ENCODE measurements at places on chromosomes 1 and 21.
A peak's percentile ranks its signal among the peaks of the same experiment; 100 is the strongest.

DNA sequence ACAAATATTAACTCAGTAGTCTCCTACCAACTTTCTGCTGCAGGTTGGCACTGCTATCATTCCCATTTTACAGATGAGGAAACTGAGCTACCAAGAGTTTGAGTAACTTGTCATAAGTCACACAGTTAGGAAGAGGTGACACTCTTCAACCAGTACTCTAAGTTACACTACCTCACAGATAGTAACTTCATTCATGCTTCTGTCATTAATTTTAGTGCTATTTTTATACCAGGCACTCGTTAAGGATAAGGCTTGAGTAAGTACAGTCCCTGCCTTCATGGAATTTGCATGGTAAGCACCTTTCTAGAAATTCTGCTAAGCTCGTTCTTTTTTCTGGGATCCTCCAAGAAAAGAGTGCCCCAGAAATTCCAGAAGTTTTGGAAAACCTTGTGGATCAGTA lies 78.7 kb downstream of the ZP4 start:
- no peak for DNase-seq

DNA sequence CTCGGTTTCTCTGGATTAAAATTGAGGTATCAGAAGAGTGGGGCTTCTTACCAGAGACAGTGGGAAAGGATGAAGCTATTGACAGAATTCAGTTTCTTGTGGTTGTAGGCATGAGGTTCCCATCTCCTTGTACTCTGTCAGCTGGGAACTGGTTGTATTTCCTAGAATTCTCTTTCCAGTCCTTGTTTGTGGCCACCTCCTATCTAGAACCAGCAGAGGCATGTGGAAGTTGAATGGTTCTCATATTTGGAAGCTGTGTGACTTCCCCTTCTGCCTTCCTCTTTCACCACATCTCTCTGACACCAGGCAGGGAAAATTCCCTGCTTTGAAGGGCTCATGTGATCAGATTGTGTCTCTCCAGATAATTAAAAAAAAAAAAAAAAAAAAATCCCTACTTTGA lies 457.7 kb upstream of the ADAMTS5 start:
- DNase-seq, result no peak

- no peak for DNase-seq
Measured at GRCh38 chr1:200211157-200211556, 183.6 kb downstream of the NR5A2 start.

DNA sequence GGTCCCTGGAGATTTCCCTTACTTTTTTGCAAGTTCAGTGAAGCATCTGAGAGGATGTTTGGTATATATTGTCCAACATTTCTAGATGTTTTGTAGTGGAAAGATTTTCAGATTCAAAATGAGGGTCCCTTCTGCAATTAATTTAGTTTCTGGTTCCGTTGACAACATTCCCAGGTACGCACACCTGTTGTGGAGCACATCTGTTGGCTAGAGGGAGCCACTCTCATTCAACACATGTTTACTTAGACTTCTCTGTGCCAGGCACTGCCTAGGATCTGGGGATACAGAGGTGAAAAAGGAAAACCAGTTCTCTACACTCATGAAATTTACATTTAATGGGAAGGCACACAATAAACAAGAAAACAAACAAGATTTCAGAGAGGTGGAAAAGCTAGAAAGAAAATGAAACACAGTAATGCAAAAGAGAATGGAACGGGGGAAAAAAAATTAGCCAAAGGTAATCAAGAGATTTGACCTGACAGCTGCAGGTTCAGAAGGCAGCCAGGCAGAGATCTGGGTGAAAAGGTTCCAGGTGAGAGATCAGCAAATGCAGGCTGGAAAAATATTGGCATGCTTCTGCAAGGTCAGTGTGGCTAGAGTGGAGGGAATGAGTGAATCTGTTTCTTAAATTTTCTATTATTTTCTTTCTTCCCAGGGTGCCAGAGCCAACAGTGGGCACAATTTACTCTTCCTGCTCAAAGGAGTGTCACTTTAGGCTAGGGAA lies 48.4 kb upstream of the KAZN start:
- DNase-seq, result no peak

DNA sequence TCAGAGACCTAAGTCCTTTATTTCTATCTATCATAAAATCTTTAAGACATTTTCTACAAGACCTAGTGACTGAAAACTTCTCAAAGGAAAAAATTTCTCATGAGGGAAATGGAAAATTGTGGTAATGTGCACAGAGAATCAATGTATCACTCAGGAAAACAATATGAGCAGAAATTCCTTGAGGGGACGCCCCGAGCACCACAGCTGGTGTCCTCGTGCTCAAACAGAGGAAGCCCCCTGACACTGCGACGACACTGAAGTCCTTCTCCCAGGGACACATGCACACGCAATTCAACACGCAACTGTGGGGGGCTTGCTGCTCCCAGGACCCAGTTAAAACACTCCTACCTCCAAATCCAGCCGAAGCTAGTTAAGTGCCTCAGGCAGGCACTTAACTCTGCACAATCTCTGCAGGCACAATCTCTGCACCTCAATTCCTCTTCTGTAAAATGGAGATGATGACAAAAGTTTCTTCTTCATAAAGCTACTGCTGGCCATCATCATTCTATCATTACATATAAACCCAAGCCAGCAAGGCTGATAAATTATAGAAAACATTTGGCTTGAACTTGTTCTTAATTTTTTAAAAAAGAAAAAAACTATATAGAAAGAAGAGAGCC lies 16.0 kb downstream of the ZBTB17 start:
- no peak for DNase-seq

GRCh38 chr1:230291731-230292620 lies 134.2 kb downstream of the PGBD5 start:
- no peak for DNase-seq

DNA sequence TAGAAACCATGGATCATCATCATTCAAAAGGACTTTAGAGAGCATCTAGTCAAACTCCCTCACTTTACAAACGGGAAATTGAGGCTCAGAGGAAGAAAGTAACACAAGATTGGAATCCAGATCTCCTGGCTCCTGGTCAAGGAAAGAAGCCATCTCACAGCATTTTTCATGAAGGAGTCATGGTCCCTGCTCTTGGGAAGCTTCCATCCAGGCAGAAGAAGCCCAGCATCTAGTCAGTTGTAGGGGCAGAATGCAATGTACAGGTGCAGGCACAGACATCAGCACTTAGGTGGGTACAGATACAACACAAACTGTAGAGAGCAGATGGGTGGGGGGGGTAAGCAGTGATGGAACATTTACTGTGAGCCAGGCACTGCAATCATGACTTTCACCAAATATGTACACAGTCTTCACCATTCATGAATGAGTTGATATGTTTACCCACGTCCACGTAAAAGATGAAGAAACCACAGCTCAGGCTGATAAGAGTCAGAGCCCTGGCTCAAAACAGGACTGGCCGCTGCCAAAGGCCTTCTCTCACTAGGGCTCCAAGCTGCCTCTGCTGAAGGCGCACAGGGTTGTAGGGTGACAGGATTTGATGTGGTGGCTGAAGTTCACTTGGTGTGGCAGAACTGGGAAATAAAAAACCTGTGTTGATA lies 44.0 kb downstream of the OPTC start:
- DNase-seq, result no peak

GRCh38 chr1:194174528-194174927 lies 988.1 kb upstream of the B3GALT2 start:
- DNase-seq, result no peak

GRCh38 chr1:217076902-217077301 lies 353.7 kb upstream of the ESRRG start:
- no peak for DNase-seq

- DNase-seq, result no peak
Measured at GRCh38 chr21:18477043-18477442, 73.5 kb upstream of the TMPRSS15 start.

GRCh38 chr1:7329868-7330615 lies 441.1 kb upstream of the VAMP3 start:
- DNase-seq, result no peak

DNA sequence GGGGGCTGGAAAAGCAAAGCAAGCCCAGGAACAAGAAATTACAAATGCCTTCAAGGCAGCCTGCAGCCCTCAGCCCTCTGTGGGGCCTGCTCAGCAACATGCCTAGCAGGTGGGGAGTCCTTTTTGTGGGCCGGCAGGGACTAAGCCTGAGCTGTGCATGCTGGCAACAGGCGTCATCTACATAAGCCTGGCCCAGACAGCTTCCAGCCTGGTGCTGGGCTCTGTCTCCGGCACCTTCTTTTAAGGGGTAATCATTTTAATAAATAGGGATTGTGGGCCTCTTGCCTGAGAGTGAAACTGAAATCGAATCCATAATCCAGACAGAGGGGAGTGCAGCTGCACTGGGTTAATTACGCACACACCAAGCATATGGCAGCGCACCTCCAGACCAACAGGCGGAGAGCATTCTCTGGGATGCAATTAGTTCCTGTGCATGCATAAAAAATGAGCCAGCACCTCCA lies 96.6 kb downstream of the DDX20 start:
- no peak for DNase-seq

DNA sequence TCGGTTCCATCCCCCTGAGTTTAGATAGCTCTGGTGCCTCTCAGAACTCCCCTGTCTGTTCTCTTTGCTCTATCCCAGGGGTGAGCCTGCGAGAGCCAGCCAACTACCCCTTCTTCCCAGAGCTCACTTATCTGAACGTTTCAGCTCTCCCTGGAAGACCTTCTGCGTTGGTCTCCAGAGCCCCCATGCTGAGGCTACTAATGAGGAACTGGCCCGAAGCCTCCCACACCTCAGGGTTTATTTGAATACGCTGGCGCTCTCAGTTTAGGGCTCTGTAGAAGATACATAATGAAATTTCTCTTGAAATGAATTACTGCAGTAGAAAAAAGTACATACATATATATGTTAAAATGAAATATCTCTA lies 43.5 kb downstream of the TCEANC2 start:
- DNase-seq, result no peak

DNA sequence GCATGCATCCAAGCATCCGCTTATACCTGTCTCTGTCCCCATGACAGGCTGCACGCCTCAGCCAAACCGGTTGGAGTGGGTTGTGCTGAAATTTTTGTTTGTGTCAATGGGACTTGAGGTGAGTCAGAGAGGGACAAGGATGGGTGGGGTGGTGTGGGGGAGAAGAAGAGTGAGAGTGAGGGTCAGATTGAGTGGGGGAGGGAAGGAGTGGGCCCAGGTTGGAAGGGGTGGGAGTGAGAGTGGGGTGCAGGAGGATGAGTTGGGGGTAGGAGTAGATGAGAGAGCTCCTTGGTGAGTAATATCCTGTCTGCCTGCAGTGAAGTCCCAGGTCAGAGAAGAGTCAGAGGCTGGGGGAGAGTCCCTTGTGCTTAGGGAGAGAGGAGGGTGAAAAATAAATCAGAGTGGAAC lies 3.3 kb upstream of the NECTIN4 start:
- DNase-seq, result no peak

DNA sequence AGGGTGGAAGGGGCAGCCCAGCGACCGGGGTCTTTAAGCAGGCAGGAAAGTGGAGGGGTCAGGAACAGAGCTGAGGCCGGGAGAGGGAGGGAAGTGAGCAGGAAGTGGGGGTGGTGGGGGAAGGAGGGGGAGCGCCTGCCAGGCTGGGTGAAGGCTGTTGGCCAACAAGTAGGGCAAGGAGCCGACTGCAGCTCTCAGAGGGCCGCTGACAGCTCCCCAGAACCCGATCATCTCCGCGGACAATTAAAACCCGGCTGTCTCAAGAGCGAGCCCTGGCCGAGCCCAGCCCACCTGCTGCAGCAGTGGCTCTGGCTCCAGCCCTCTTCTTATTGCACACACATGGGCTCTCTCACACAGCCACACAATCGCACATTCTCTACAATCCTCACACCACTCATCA lies 51.6 kb downstream of the GRIK3 start:
- no peak for DNase-seq

- DNase-seq, result no peak
Measured at GRCh38 chr1:161080441-161081405, 8.6 kb downstream of the NECTIN4 start.

DNA sequence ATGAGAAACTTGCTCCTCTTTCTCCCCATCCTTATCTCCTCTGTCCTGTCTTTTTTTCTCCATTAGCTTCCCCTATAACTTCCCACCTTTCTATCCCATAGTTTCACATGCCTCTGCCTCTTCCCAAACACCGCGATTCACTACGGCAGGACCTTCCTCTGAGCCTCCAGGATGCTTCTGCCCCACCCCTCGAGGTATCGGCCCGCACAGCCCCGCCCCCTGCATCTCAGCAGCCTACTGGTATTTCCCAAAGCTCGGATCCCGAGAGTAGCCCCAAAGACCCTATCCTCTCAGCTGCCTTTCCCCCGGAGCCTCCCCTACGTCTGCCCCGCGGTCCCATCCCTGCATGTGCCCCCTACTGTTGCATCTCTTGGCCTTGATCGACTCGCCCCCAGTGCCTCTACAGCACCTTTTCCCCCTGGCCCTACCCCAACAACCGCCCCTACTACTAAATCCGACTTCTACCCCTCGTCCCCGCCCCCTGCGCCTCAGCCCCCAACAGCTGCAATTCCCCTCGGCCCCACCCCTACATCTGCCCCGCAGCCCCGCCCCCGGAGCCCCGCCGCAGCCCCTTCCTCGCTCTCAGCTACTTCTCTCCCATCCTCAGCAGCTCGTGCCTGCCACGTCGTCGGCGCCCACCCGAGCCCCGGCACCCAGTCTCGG lies 512 bp downstream of the PIAS3 start:
- peak; percentile 63 for DNase-seq

DNA sequence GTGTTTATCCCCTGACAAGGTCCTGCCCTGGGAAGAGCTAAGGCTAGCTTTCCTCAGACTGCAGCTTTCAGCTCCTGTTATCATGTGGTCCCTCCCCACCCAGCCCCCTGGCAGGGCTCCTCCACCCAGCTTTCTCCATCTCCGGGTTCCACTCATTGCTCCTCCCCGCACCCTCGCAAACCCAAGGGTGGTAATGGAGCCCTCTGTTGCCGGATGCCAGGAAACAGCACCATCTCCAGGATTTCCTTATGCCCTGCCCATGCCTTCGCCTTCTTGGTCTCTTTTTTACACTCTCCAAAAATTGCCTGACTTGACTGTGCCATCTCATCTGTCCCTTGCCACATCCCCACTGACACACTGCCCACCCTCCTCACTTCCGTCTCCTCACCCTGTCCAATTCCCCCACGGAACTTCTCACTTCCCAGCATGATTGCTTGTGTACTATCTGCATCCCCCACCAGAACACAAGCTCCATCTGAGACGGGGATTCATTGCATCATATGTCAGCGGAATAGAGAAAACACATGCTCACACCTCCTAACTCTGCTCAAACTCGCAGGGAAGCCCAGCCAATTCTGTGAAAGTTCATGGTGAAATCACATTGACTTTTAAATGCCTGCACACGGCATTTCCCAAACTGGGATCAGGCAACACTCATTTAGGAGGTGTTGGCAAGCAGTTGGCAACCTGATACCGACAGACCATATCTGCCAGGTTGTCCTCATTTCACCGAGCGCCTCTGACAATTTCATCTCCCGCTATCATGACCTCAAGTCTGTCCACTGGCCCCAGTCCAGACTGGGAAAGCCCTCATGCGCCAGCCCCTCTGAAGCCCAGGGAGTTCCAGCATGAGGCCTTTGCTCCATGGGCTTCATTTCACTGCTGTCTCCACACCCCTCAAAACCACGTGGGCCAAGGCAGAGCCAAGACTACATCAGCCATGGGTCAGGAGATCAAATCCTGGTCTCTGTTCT lies 201.1 kb downstream of the MATN1 start:
- DNase-seq, result no peak

DNA sequence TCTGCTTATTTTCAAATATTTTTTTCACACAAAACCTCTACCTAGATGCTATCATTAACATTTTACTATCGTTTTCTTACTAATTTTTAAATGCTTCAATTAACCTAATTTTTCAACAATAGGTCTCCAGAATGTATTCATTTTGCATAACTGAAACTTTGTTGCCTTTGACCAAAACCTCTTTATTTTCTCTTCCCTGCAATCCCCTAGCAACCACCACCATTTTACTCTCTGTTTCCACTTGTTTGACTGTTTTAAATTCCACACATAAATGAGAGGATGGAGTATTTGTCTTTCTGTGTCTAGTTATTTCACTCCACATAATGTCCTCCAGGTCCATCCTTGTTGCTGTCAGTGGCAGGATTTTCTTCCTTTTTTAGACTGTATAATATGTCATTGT lies 9.5 kb upstream of the F13B start:
- no peak for DNase-seq
